GM06990 (cell line): ENCODE measurements at places on chromosomes 11 and 22.

GRCh38 chr11:115498354-115498753, 5.9 kb downstream of the CADM1 start:
- DNase-seq = no peak

GRCh38 chr22:31272522-31273446, 19.5 kb downstream of the PIK3IP1 start:
- no peak for DNase-seq

GRCh38 chr11:98115873-98116272, 904.9 kb upstream of the CNTN5 start:
- DNase-seq = no peak

DNA sequence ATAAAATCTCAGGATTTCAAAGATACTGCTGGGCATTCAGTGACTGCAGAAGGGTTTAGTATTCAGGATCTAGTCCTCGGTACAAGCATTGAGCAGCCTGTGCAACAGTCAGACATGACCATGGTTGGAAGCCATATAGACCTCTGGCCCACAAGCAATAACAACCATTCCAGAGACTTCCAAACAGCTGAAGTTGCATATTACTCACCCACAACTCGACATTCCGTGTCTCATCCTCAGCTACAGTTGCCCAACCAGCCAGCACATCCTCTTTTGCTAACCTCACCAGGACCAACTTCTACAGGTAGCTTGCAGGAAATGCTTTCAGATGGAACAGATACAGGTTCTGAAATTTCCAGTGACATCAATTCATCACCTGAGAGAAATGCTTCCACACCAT, 156.8 kb downstream of the C11orf91 start:
- DNase-seq = no peak

DNA sequence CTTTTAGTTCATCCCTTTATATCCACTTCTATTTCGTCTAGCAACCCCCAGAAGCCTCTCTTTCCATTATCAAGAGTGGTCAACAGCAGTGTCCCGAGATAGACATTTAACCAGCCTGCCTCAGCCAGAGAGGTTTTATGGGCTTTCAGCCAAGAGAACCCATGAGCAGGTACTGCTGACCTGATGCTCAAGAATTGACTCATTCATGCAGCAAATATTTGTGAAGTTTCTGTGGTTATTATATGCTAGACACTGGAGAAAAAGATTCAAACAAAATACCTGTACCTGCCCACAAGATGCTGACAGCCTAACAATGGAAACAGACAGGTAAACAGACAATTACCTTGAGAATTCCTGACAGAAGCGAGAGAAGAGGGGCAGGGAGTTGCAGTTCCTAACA, 9.7 kb upstream of the LRRC55 start:
- no peak for DNase-seq

DNA sequence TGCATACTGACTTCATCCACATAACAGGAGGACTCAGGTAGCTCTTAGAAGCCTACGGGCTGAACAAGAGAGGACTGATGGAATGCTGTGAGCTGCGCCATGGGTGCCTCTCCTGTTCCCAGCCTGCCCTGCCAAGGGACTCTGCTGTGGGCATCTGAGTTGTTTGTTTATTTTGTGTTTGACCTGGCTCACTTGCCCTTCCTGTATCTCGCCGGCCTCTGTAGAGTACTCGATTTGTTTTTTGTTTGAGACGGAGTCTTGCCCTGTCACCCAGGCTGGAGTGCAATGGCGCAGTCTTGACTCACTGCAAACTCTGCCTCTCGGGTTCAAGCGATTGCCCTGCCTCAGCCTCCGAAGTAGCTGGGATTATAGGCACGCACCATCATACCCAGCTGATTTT, 1.8 kb downstream of the TTC38 start:
- DNase-seq = no peak

DNA sequence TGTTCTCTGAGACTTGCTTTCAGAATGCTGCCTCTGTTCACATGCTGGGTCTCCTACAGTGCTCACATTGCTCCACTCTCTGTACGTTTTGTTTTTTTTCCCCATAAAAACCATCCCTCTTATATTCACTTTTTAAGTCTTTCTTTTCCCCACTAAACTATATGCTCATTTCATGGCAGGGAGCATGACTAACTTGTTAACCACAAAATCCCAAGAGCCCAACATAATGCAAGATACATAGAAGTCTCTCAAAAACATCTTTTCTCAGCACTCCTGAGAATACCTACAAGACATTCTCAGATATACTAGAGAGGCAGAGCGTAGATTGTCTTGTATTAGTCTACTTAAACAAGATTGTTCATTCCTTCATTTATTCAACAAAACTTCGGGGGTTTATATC, 73.3 kb downstream of the FAM76B start:
- DNase-seq = no peak

- no peak for DNase-seq
These were observed 20.6 kb downstream of the TSPAN18 start for GRCh38 chr11:44747316-44747715.

DNA sequence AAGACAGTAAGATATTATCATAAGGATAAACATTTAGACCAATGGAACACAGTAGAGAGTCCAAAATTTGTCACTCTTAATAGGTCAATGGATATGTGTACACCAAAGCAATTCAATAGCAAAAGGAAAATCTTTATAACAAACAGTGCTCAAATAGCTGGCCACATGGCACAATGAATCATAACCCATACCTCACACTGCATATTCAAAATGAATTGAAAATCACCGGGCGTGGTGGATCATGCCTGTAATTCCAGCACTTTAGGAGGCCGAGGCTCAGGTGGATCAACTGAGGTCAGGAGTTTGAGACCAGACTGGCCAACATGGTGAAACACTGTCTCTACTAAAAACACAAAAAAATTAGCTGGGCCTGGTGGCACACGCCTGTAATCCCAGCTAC, 8.4 kb downstream of the SNX32 start:
- DNase-seq = no peak

DNA sequence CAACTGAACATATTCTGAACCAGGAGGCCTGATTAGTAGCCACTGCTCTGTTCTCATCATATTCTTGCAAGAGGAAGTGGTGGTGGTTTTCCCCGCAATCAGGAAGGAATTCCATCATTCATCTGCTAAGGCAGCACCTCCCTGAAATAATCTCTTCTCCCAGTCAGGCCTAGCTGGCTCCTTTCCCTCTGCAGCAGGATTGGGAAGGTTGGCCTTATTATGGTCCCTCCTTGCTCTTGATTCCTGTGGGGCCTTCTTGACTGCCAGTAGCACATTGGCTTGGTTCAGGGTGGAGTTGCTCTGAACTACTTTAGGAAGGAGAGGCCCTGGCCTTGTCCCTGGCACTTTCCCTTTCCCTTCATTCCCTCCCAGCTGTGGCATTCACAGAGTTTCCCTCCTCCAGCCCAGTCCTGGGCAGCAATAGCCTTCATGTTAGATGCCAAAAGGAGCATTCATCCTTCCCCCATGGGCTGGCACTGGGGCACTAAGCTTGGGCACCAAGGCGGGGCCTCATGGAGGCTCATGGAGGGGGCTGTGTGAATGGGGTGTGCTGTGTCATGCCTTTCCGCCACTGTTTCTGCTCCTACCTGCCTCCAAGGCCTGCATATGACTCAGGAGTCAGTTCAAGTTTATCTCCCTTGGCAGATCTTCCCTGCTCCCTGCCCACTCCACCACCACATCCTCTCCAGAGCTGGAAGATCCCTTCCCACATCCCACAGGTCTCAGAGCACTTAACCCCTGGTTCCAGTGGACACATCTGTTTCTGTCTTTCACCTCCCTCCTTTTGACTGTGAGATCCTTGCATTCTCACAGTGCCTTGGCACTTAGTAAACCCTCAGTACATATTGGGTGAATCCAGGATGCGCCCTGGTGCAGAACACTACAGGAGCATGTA, 27.6 kb upstream of the CD44 start:
- no peak for DNase-seq

- no peak for DNase-seq
These were observed 6.2 kb downstream of the HPS4 start for GRCh38 chr22:26477341-26477731.

GRCh38 chr11:46337626-46338345, 9.5 kb upstream of the DGKZ start:
- DNase-seq = no peak

DNA sequence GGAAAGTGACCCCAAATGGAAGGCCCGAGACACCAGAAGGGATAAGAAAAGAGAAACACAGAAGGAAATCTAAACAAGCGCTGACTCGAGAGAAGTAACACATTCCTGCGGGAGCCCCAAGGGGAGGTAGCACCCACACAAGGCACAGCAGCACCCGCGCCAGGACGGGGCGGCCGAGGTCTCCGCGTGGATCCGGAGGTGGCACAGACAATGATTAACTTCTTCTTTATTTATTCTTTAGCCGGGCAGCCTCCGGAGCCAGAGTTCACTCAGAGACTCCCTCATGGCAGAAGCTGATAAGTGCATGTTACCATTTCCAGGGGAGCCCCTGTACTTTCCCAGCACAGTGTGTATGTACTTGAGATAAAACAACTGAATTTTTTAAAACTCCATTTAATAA, 5.1 kb downstream of the TOLLIP start:
- DNase-seq = no peak

DNA sequence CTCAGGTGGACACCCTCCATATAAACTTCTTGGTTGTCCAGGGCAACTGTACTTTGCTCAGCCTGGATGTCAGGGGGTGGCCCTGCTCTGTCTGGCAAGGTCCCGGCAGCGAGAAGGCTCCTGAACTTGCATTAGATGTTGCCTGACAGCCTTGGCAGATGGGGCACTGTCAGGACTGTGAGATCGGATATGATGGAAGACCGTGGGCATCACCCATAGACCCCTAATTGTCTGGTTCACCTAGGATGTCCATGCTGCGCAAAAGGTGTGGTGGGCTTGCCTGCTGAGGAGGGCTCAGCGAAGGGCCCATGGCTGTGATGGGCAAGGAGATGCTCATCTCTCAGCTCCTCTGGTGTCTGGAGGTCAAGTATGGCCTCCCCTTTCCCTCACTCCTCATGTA, 62.7 kb downstream of the MYO18B start:
- no peak for DNase-seq

GRCh38 chr11:108571001-108571400, 22.6 kb downstream of the EXPH5 start:
- no peak for DNase-seq

GRCh38 chr22:47043835-47044721, 281.6 kb downstream of the TBC1D22A start:
- no peak for DNase-seq

GRCh38 chr11:6473451-6474412, at the start of gene TRIM3:
Gene TRIM3 (minus strand): TSS chr11:6473941. CDS start chr11:6465695, 8,246 bp downstream.
- peak; percentile 78 for DNase-seq

GRCh38 chr11:2584812-2585565, 114.8 kb downstream of the KCNQ1OT1 start:
- no peak for DNase-seq
